ENCODE measurements at places on chromosomes 16 and 17.

DNA sequence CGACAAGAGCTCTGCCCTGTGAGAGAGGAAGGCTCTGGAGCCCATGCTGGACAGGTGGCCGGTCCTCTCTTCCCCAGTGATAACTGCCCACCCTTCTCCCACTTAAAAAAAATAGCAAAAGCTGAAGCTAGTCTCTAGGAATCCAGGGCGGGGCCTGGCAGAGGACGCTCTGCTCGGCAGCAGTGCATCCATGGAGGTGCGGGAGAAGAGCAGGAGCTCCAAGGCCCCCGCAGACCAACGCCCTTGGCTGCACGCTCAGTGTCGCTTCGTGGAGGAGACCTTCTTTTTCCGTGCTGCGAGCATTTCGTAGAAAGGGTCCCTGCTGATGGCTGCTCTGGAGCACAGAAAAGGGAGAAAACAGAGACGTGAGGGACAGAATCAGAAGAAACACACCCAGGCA, 98.6 kb upstream of the DNAH17 start:
- no peak for DNase-seq

DNA sequence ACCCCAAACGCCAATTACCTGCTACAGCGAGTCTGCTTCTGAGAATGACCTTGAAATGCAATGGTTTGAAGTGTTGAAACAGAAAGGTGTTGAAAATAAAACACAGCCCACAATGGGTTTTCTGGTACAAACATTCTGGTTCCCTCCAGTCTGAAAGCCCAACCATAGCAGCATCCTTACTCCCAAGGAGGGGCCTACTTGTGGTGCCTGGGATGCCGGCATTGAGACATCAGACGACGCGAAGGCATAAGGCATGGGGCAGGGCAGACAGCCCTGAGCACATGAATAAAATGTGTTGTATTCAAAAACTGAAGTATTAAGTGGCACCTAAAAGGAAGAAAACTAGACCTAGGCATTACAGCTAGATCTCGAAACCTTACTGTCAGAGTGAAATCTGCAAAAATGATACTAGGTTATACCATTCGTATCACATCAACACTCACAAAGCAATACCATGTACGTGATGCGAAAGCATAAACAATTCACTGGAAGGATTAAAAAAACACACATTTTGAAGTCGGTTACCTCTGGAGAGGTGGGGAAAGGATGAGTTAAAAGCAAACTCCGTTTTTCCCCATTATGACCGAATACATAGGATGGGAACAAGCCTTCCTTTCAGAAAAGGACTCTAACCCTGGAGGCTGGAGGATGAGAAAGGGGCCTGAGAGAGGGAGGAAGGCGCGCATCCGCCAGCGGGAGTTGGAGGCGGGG, 702 bp downstream of the NUDT21 start:
- no peak for DNase-seq

DNA sequence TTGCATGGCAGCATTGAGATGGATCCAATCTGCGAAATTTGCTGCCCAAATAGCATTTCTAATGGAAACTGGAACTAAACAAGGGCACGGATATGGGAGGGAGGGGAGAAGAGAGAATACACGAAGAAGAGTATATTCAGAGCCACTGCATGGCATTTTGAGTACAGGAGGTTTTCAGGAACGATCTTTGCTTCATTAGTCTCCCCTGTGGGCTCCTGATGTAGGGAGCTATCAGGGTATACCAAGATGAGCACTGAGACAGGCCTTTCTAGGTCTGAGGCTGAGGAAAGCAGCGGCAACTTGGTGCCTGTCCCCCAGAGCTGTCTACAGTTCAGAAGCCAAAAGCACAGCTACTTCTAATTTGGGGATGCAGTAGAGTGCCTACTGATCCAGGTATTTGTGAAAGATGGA, 257.7 kb upstream of the PMFBP1 start:
- DNase-seq, result no peak

- no peak for DNase-seq
Measured at GRCh38 chr17:42272162-42272907, 3.9 kb downstream of the STAT5B start.

DNA sequence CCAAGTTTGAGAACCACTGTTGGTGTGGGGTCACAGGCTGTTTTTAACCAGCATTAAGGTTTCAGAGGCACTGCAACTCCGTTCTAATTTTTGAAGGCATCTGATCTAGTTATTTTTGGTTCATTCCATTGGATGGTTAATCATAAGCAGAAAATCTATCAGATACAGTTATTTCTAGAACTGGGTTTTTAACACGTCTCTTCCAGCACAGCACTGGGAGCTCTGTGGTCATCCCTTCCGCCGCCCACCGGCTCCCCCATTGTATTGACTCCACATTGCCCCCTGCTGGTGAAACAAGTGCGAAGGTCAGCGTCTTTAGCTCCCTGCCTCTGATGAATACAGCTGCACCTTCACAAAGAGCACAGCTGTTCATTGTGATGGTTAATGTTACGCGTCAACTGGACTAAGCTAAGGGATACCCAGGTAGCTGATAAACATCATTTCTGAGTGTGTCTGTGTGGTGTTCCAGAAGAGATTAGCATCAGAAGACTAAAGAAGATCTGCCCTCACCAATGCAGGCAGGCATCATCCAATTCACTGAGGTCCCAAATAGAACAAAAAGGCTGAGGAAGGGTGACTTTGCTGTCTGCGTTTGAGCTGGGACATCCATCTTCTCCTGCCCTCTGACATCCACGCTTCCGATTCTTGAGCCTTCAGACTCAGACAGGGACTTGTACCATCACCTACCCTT, 8.5 kb downstream of the CCL18 start:
- peak; percentile 79 for DNase-seq

- peak; percentile 18 for DNase-seq
Measured at GRCh38 chr17:9115214-9116191, 94.2 kb downstream of the NTN1 start.
